HuH-7.5 (cell line): ENCODE measurements at places on chromosomes 7 and 10.

DNA sequence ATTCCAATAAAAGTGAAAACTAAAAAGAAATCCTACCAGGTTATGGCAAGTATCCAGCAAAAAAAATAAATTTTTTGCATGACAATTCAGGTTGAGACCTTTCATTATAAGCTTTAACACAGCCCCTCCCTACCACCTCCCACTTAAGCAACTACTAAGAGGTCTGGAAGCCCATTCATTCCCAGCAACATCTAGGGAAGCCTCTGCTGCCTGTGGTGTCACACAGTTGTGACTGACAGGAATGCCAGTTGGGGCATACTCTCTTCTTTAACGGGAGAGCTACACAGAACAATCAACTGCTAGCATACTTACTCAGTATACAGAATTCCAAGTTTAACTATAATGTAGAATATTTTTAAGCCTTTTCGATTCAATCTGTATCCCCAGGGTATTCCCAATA, 27.8 kb downstream of the ABI1 start:
- no peak for DNase-seq

DNA sequence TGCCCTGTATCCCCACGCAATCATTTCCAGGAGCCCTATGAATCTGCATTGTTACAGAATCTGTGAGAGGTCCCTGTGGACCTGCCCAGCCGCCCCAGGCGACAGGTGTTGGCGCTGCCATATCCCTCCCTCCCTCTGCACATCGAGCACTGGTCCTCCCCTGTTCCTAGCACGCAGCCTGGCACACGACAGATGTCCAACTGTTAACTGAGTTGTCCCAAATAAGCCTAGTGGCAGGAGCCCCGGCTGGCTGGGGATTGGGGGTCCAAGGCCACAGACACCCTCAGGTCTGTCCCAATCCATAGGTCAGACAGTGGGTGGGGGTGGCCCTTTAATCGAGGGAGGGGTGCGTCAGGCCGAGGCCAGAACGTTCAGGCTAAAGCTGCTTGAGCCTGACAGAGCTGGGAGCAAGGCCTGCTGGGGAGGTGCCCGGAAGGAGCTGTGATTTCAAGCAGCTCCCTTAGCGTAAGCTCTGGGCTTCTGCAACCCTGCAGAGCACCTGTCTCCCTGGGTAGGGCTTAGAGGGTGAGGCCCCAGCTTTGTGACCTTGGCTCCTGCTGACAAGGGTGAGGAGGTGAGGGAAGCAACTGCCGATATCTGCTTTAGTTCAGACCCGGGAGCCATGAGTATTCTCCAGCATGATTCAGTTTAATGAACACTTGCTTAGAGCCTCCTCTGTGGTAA, 40.1 kb downstream of the ADRA2A start:
- DNase-seq, result no peak

DNA sequence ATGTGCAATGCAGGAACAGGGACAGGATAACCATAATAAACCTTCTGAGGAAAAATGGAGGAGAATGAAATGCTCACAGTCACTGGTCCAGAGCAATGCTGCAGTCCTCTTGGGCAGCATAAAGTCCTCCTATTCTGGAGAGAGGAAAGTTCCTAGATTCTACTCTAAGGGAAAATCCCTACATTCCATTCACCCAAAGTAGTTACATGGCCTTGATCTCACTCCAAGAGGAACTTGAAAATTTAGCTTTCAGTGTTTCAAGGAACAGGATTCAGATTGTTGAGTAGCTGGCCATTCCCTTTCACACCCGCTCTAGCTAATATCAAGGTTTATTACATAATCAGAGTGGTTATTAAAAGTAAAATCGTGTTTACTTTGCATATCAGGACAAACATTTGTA, 168.3 kb downstream of the CHRM2 start:
- no peak for DNase-seq

- no peak for DNase-seq
These were observed 84.3 kb downstream of the CD36 start for GRCh38 chr7:80722616-80723195.

DNA sequence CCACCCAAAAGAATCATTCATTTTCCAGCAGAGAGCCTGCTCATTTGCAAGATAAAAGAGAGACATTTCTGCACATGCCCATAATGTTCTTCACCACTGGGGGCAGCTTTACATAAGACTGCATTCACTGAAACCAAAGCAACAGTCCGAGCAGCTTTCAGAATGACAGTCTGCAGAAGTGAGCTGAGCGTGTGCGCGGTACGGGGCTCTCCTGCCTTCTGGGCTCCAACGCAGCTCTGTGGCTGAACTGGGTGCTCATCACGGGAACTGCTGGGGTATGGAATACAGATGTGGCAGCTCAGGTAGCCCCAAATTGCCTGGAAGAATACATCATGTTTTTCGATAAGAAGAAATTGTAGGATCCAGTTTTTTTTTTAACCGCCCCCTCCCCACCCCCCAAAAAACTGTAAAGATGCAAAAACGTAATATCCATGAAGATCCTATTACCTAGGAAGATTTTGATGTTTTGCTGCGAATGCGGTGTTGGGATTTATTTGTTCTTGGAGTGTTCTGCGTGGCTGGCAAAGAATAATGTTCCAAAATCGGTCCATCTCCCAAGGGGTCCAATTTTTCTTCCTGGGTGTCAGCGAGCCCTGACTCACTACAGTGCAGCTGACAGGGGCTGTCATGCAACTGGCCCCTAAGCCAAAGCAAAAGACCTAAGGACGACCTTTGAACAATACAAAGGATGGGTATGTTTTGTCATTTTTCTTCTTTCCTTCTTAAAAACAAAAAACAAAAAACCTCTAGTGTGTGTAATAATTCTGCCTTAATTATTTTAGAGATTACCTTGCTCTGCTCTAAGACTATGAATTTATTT, at the start of gene LRRTM3:
TSS of gene LRRTM3 (plus strand) at position 141 of the 820 bp plus-strand sequence.
- DNase-seq, result peak; percentile 50

DNA sequence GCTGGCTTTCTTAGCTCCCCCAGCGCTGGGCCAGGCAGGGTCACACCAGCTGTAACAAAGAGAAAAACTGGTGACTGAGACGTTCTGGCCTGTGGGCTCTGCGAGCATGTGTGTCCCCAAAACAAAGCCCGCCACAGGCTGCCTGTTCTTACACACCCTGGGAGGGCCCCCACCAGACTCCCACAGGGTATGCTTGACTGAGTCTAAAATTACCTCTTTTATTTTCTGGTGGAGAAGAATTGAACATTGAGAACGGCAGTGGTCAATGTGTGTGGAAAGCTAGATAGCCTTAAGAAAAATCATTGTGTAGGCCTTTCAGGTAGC, 808 bp downstream of the C10orf71 start:
- DNase-seq, result no peak

DNA sequence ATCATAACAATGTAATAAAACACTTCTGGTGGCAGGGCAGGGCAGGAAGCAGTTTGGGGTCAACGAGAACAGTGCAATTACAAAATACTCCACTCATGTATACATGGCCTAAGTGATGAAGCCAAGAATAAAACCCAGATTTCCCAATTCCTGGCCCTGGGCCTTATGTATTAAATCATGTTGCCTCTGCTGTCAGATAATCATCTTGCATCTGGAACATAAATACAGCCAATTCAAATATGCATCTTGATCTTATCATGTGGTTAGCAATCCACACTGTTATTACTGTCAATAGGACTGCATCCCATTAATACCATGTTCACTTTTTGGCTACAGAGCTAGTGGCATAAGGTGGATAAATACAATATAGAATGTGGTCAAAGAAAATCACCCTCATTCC, 186.5 kb upstream of the SLC25A13 start:
- DNase-seq, result no peak

DNA sequence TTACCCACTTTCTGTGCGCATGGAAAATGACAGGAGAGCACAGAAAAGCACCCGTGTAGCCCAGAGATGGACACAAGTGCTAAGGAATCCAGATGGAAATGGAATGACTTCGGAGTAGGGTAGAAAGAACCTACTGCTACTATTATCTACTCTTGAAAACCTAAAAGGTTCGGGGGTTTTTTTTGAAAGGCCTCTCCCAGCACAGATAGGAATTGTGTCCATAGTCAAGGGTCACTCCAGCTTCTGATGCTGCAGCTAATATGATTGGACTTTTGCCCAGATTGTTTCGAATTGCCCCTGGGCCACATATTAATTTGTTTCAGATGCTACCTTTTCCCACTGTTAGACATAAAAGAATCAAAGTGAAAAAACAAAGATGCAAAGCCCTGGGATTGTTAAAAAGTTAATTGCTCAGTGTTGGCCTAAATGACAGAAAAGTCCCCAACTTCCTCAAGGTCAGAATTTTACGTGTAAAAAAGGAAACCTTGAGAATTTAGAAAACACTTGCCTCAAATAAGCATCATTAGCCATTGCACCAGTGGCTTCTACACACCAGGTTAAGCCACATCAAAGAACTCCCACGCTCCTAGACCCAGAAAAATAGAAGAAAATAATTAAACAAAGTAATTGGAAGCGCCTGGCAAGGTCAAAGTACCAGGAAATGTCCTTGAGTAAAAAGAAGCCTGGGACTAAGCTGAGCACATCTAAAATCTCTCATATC, 40.8 kb upstream of the INSIG1 start:
- DNase-seq, result no peak

DNA sequence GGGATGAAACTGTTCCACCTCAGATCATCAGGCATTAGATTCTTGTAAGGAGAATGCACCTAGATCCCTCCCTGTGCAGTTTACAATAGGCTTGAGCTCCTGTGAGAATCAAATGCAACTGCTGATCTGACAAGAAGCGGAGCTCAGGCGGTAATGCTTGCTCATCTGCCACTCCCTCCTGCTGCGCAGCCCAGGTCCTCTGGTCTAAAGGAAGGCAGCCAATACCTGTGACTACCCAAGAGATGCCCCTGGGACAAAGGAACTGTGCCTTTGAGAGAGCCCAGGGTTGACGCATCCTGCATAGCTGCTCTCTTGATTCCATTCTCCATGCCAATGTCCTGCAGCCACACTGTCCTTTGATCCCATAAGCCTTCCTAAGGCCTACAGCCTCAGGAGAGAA, 73.1 kb downstream of the ADCYAP1R1 start:
- no peak for DNase-seq

- no peak for DNase-seq
These were observed 917 bp downstream of the ZNF365 start for GRCh38 chr10:62374862-62375710.

- no peak for DNase-seq
These were observed 11.1 kb downstream of the DPY19L1 start for GRCh38 chr7:35026150-35026549.

- no peak for DNase-seq
These were observed 158.5 kb downstream of the C10orf105 start for GRCh38 chr10:71561003-71561574.

DNA sequence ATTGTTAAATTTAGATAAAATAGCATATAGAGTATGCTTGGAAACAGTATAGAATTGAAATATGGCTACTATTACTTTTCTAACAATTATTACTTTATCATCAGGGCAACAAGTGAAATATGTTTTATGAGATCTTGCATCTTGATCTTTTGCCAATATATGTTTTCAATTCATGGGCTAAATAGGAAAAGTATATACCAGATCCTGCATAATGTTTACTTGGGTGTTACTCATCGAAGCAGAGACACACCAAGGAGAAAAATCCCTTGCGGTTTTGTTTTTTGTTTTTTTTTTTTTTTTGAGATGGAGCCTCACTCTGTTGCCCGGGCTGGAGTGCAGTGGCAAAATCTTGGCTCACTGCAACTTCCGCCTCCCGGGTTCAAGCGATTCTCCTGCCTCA, 541.4 kb downstream of the SUGCT start:
- DNase-seq, result no peak

GRCh38 chr7:158452331-158452730, 135.3 kb downstream of the PTPRN2 start:
- no peak for DNase-seq
